Cortex of kidney (tissue), 1 donor: ENCODE measurements at places on chromosomes 2 and 18.

- no peak for DNase-seq
These were observed 20.2 kb downstream of the NFE2L2 start for GRCh38 chr2:177244244-177244771.

DNA sequence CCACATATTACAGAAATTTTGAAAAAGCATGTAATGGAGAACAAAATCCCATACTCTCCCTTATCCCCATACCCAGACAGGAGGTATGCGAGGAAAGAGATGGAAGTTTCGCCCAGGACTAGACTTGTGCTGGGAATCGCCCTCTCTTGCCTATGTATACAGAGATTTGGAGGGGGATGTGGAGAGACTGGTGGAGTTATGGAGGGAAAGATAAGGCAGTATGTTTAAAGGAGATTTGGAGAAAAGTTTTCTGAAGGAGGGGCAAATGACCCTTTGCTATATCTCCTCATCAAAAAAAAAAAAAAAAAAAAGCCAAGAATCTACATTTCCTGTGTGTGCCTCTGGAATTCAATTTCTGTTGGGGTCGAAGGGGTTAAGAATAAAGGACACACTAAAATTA lies 75.3 kb downstream of the MERTK start:
- DNase-seq: no peak

- DNase-seq: no peak
These were observed 52.3 kb upstream of the CERS6 start for GRCh38 chr2:168403736-168404135.

GRCh38 chr18:63112706-63113105 lies 206.9 kb downstream of the BCL2 start:
- no peak for DNase-seq

- DNase-seq: no peak
These were observed 20.3 kb upstream of the REG3G start for GRCh38 chr2:79005216-79005615.

- DNase-seq: no peak
These were observed 166.0 kb upstream of the VWC2L start for GRCh38 chr2:214244847-214245246.

DNA sequence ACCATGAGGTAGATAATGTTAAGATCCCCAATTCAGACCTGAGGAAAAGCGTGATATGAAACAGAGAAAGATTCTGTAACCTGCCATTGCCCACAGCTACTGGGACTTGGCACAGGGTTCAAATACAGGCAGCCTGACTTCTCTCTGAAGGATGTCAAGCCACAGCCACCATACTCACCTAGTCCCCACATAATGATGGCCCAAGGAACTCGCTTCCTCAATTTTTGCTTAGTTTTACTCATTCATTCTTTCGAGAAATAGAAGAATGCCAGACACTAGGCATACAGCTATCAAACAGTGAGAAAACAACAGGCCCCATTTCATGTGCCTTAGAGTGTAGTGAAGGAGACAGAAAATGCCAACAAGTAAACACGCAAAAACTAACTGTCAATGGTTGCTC lies 980 bp upstream of the SULT1C4 start:
- DNase-seq: no peak

GRCh38 chr2:174699993-174700766 lies 64.1 kb downstream of the CHRNA1 start:
- no peak for DNase-seq

DNA sequence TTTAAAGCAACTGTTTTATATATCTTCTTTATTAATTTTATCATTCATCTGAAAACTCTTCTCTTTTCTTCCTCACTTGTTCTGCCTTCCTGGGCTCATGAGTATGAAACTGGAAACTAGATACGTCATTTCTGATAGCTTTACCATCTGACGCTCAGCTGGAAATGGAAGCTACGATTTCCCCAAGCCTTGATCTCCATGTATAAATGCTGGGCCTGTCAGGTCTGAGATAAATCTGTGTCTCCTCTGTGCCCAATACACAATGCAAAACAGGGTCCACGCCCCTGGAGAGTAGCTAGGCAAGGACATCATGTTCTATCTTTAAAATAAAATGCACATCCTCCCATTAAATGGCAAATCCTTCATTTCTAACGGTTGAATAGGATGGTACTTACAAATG lies 238.4 kb downstream of the AFF3 start:
- DNase-seq: no peak
